Tibial nerve (tissue), 4 donors: ENCODE measurements at places on chromosomes 16 and 17.
A peak's percentile ranks its signal among the peaks of the same experiment; 100 is the strongest.

GRCh38 chr16:88533381-88533917 lies 36.8 kb upstream of the ZC3H18 start:
- no peak for DNase-seq
- H3K4me3 ChIP-seq, result peak overlapping the region; percentile 37
- H3K27me3 ChIP-seq, result no peaks in the 10 kb centered on the region
- peaks cover 31% of the 10 kb centered on the region for H3K36me3 ChIP-seq
- peak overlapping the region; percentile 55 for H3K27ac ChIP-seq

DNA sequence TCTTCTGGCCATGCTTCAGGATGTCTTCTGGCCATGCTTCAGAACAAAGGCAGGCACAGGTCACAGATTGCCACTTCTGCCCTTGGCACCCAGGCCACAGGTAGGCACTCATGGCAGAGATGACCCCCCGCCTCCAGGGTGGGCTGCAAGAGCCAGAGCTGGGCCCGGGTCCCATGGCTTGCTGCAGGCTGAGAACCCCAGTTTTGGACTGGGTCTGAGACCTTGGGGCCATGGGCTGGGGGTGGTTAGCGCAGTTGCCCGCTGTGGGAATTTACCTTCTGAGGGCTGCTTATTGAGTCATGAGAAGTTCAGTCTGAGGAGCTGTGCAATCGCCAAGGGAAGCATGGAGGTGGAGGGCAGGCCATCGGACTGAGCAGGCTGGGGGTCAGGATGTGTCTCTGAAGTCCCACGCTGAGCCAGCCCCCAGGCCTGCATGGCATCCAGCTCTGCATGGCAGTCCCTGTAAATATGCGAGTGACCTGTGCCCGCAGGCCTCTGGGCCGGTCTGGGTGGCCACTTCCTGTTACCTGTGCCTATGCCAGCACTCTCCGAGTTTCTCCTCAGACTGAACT lies 1.7 kb downstream of the ANKRD13B start:
- DNase-seq, result no peak
- no peaks in the 10 kb centered on the region for H3K36me3 ChIP-seq
- H3K4me1 ChIP-seq, result no peaks in the 10 kb centered on the region
- H3K4me3 ChIP-seq, result peak overlapping the region; percentile 66

- peak; percentile 23 for DNase-seq
- H3K36me3 ChIP-seq, result no peaks in the 10 kb centered on the region
- H3K4me1 ChIP-seq, result no peaks in the 10 kb centered on the region
- peak overlapping the region; percentile 90 for H3K27ac ChIP-seq
- H3K4me3 ChIP-seq, result peak overlapping the region; percentile 55
- peaks cover 62% of the 10 kb centered on the region for H3K27me3 ChIP-seq
Observed at GRCh38 chr17:43907998-43908721, 824 bp upstream of the MPP2 start.

DNA sequence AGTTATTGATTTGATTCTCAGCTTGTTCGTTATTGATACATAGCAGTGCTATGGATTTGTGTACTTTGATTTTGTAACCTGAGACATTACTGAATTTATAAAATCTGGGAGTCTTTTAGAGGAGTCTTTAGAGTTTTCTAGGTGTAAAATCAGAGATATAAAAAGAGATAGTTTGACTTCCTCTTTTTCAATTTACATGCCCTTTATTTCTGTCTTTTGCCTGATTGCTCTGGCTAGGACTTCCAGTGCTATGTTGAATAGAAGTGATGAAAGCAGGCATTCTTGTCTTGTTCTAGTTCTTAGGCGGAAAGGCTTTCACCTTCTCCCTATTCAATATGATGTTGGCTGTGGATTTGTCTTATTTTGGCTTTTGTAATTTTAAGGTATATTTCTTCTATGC lies 106.2 kb downstream of the PHKB start:
- no peak overlapping the region for H3K4me3 ChIP-seq
- no peaks in the 10 kb centered on the region for H3K27me3 ChIP-seq
- no peak overlapping the region for H3K27ac ChIP-seq
- no peaks in the 10 kb centered on the region for H3K4me1 ChIP-seq

DNA sequence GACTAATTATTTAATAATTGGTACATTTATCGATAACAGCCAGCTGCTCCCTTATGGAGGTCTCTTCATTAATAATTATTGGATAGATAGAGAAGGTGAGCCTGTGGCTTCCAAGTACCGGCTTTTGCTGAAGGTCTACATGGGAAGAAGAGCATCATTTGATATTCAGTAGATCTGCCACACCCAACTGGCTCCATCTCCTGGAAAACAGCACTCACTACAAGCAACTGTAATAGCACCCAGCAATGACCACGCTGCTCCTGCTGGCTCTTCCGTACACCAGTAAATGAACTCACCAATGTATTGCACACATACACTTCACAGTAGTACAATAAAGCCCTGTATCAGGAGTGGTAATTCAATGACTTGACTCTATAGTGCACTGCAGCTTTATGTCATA lies 19.5 kb downstream of the MARVELD3 start:
- no peak for DNase-seq
- no peaks in the 10 kb centered on the region for H3K27me3 ChIP-seq
- no peaks in the 10 kb centered on the region for H3K4me1 ChIP-seq

DNA sequence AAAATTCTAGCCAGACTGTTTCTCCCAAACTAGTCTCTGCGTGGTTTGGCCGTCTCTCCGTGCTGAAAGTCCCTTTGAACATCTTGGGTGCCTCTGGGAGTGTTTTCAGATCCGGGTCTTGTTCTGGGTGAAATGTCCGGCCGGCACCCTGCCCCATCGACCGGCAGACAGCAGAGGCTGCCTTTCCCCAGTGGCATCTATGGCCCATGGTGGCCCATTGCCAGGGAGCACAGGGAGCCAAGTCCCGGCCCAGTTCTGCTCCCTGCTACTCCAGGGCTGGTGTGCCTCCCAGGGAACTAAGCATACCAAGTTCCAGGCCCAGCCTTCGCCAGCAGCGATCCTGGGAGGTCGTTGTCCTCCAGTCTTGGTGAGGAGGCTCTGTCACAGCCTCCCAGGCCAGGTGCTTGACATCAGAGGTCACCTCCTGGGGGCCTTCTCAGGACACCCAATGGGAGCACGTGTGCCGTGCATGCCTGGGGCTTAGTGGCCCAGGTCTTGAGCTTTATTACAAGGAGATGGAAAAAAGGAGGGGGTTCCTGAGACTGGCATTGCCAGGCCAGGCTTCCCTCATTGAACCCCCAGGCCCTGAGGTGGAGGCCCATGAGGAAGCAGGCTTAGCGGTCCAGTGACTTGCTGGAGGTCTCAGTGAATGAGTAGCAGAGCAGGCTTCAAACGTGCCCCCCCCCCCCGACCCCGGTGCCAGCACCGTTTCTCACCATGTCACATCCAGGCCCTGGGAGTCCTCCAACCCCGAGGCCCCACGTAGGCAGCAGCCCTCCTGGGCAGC lies 54.0 kb downstream of the PGS1 start:
- no peak overlapping the region for H3K27ac ChIP-seq
- no peak for DNase-seq
- H3K4me3 ChIP-seq, result no peak overlapping the region
- H3K27me3 ChIP-seq, result peaks cover 18% of the 10 kb centered on the region
- no peaks in the 10 kb centered on the region for H3K36me3 ChIP-seq
- H3K4me1 ChIP-seq, result peaks cover 27% of the 10 kb centered on the region

DNA sequence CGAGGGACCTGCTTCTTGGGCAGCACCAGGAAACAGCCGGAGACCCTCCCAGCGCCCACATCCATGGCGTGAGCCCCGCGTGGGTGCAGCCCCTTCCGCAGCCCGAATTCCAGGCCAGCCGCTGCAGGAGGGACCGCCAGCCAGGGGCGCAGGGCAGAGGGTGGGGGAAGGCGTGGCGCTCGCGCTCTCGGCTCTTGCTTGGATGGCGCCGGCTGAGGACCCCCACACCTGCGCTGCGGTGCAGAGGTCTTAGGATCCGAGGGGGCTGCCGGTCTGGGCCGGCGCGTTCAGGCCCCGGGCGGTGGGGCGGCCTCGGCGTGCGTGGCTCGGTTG lies 28.8 kb downstream of the ACTG1 start:
- no peak overlapping the region for H3K27ac ChIP-seq
- peak overlapping the region; percentile 49 for H3K4me3 ChIP-seq
- no peak for DNase-seq
- peaks cover 29% of the 10 kb centered on the region for H3K4me1 ChIP-seq

- no peaks in the 10 kb centered on the region for H3K27me3 ChIP-seq
- H3K36me3 ChIP-seq, result no peaks in the 10 kb centered on the region
- H3K4me1 ChIP-seq, result no peaks in the 10 kb centered on the region
- H3K4me3 ChIP-seq, result no peak overlapping the region
Observed at GRCh38 chr17:1639549-1640180, 5.9 kb downstream of the SCARF1 start.

GRCh38 chr17:81277421-81277820 lies 17.7 kb downstream of the SLC38A10 start:
- no peak overlapping the region for H3K4me3 ChIP-seq
- DNase-seq, result no peak
- H3K27ac ChIP-seq, result no peak overlapping the region
- no peaks in the 10 kb centered on the region for H3K36me3 ChIP-seq
- no peaks in the 10 kb centered on the region for H3K27me3 ChIP-seq

DNA sequence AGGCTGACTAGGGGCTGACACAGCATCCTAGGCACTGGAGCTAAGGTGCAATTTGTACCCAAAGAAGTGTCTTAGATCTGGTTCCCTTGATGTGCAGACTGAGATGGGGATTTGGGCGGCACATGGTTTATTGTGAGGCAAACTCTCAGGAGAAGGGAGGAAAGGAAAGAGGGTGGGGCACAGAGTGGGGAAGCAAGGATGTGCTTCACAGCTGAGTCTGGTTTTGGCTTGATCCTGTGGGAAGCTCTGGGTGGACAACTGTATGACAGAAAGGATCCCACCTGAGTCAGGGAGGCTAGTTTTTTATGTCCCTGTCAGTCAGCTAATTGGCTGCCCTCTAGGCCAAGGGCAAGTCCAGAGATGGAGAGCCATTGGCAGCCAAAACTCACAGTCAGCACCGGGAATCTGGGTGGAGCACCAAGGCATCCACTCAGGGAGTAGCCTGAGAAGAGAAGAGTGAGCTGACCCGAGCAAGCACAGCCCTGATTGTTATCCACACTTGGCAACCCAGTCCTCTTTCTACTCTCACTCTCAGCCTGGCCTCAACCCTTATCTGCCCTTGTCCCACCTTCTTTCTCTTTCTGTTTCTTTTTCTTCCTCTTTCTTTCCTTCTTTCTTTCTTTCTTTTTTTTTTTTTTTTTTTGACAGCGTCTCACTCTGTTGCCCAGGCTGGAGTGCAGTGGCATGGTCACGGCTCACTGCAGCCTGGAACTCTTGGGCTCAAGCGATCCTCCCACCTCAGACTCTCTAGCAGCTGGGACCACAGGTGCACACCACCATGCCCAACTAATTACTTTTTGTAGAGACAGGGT lies 12.0 kb downstream of the ARL4D start:
- DNase-seq, result no peak
- H3K4me3 ChIP-seq, result no peak overlapping the region
- no peak overlapping the region for H3K27ac ChIP-seq
- H3K36me3 ChIP-seq, result no peaks in the 10 kb centered on the region
- peaks cover 25% of the 10 kb centered on the region for H3K4me1 ChIP-seq

GRCh38 chr16:65763640-65764305 lies 602.7 kb upstream of the CDH5 start:
- H3K36me3 ChIP-seq, result no peaks in the 10 kb centered on the region
- DNase-seq, result no peak
- peaks cover 4% of the 10 kb centered on the region for H3K4me1 ChIP-seq
- H3K4me3 ChIP-seq, result no peak overlapping the region
- no peak overlapping the region for H3K27ac ChIP-seq

DNA sequence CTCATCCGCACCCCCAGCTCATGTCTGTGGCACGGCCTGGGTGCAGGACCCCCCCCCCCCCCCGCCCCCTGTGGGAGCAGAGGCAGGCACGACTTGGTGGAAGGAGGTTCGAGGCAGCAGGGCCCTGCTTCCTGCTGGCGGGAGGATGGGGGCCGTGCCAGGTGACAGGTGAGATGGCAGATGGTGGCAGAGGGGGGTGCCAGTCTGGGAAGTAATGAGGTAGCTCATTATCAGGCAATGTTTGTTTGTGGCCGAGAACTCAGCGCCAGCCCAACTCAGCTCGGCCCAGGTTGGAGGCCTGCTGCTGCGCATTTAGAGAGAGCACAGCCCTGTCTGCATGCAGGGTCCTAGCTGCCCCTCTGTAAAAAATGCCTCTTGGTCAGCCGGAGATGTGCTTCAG lies 40.1 kb upstream of the JPH3 start:
- no peak overlapping the region for H3K27ac ChIP-seq
- no peak for DNase-seq
- no peak overlapping the region for H3K4me3 ChIP-seq
- no peaks in the 10 kb centered on the region for H3K36me3 ChIP-seq
- no peaks in the 10 kb centered on the region for H3K27me3 ChIP-seq
- peaks cover 2% of the 10 kb centered on the region for H3K4me1 ChIP-seq

DNA sequence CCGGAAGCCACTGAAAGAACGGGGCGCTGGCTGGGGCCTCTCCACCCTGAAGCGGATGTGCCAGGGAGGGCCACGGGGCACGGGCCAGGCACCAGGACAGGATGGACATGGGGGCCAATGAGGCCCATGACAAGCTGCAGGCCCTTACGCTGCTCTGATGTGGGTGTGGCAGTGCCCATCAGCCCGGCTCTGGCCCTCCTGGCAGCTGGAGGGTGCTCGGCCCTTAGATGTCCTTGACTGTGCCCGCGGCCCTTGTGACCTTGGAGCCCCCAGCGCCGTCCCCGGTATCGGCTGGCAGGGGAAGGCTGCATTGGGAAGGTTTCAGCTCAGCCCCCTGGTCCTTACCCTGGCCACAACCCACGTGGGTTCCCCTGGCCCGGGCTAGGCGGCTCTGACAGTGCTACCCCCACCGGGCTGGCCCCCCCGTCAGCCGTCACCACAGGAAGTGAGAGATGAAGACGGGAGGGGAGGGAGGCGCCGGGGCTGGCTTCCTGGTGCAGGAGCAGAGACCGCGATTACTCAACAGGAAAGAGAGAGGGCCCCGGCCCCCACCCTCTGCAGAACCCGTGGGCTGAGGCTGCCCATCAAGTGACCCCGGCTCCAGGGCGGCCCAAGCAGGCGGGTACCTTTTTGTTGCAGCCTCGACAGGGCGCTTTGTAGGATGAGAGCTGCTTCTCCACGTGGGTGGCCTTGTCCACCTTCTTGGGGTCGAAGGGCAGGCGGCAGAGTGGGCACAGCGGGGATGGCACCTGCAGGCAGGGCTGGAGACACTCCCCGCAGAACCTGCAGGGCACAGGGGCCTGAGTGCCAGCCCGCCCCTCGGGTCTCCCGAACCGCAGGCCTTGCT lies 5.3 kb downstream of the RNF166 start:
- H3K4me3 ChIP-seq, result peak overlapping the region; percentile 19
- H3K27me3 ChIP-seq, result no peaks in the 10 kb centered on the region
- no peak overlapping the region for H3K27ac ChIP-seq
- H3K36me3 ChIP-seq, result peaks cover 9% of the 10 kb centered on the region
- peaks cover 41% of the 10 kb centered on the region for H3K4me1 ChIP-seq

DNA sequence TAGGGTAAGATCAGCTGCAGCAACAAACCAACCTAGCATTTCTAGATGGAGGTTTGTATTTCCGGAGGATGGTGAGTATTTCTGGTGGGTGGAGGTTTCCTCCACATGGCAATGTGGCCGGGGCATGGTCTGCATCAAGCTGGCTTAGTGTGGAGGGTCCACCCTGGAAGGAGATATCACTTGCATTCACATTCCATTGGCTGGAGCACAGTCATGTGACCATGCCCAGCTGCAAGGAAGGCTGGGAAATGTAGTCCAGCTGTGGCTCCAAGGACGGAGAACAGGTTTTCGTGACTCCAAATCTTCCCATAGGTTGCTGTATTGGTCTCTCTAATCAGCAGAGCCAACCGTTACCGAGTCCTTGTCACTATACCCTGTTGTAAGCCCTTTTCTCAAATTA lies 68.7 kb downstream of the RAI1 start:
- H3K27ac ChIP-seq, result peak overlapping the region; percentile 7
- H3K27me3 ChIP-seq, result no peaks in the 10 kb centered on the region
- DNase-seq, result peak; percentile 40
